ENCODE measurements at places on chromosomes 3 and 15. TPM values are rescaled to one million over a fixed set of nuclear protein-coding genes. Genes with fewer than 3 reads are reported as not detected.

Gene CMTM8
- 0.78 TPM for total RNA-seq

Gene ALDH1A2
- 3.8 TPM for total RNA-seq

Gene ERC2
- total RNA-seq = 0.10 TPM

Gene LEKR1
- 0.20 TPM for total RNA-seq

Gene FOXB1
- total RNA-seq = not detected

Gene CCR9
- not detected for total RNA-seq

Gene SLC28A1
- total RNA-seq = not detected

Gene C2CD4B
- 0.89 TPM for total RNA-seq

Gene CDHR4
- total RNA-seq = 0.07 TPM

Gene GOLGA6L7
- total RNA-seq = not detected
